ENCODE measurements at places on chromosomes 6 and 20.

GRCh38 chr6:28336284-28337120 lies 554 bp upstream of the ZSCAN31 start:
- DNase-seq: no peak

GRCh38 chr6:14727494-14728395 lies 518.1 kb upstream of the JARID2 start:
- no peak for DNase-seq

DNA sequence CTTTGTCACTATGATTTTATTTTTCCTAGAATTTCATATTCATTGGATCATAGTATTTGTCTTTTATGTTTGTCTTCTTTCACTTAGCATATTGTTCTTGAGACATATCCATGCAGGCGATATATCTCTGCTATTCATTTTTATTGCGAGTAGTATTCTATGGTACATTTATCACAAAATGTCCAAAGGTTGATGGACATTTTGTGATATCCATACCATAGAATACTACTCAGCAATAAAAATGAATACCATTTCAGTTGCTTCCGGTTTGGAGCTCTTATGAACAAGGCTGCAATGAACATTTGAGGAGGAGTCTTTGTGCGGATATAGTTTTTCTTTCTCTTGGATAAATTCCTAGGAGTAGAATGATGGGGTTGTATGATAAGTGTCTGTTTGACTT lies 28.8 kb upstream of the EYA2 start:
- no peak for DNase-seq

DNA sequence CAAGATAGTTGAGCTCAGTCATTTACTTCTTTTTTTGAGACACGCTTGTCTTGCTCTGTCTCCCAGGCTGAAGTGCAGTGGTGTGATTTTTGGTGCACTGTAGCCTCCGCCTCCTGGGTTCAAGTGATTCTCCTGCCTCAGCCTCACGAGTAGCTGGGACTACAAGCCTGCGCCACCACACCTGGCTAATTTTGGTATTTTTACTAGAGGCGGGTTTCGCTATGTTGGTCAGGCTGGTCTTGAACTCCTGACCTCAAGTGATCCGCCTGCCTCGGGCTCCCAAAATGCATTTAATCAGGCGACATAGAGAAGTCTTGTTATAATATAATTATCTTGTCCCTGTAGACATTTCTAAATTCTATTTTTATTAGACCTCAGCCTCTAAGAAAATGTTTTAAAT lies 6.1 kb downstream of the AMD1 start:
- no peak for DNase-seq

DNA sequence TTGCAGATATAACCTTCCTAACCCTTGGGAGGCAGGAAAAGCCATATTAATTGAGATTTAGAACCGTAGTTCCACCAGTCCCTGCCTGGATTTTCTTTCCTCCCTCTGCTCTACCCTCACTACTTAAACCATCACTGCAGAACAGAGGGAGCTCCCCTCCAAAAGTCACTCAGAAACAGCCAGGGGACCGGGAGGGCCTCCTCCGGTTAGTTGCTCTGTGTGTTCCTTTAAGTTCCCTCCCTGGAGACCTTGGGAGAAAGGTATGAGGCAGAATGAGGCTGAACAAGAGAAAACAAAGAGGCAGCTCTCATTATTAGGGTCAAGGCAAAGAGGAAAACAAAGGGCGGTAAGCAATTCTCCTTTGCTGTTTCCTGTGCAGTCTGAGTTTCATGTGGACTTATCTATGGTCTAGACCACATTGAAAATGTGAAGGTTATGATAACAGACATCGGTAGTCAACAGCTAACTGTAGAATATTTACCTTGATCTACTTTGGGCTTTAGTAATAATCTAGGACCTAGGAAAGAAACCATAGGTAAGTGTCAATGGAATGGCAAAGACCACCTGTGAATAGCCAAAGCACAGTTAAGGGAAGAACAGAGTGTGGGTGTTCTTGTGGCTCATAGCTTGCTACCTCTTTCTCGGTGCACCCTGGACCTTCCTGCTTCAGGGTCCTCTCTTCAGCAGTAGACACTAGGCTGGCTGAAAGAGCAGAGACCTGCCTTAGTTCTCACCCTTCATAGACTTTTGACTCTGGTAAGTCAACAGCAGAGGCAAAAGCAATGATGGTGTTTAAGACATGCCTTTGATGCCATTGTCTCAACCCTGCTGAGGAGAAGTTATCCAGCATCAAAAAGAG lies 250.9 kb upstream of the CITED2 start:
- DNase-seq: no peak

- DNase-seq: no peak
Observed at GRCh38 chr20:59781226-59781625, 152.2 kb downstream of the SYCP2 start.

DNA sequence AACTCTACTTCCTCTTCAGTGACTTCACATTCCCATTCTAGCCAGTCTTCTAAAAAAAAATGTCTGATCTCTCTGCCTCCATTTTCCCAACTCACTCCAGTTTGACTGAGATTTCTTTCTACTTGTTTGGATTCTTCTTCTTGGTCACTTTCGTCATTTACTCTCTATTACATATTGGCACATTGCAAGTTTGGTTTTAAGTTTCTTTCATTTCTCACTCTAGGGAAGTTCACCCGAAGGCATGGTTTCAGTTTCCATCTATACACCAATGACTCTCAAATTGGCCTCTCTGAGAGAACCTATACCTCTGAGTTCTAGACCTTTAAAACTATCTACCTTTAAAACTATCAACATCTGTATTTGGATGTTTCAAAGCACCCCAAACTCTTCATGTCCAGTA lies 51.3 kb downstream of the CD109 start:
- no peak for DNase-seq
